Activated naive CD4-positive, alpha-beta T cell treated with Interleukin-2 at 50 U/mL for 16 hours (primary cell): ENCODE measurements at places on chromosomes 7 and 10.

- no peak for DNase-seq
Observed at GRCh38 chr7:23298141-23298881, 828 bp upstream of the MALSU1 start.

DNA sequence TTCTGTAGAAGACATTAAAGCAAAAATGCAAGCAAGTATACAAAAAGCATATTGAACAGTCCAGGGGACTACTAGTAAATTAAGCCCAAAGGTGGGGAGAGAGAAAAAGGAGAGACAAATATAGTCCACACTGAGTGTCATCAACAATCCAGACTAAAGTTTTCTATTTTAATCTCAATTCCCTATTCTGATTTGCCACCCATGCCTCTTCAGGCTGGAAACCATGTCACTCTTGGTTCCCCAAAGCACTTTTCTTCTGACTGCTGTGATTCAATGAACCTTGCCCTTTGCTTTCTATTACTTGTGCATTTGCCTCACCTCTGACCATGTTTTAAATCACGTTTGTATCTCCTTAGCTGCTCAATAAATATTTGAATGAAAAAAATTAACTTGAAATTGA, 95.3 kb upstream of the AOAH start:
- no peak for DNase-seq

DNA sequence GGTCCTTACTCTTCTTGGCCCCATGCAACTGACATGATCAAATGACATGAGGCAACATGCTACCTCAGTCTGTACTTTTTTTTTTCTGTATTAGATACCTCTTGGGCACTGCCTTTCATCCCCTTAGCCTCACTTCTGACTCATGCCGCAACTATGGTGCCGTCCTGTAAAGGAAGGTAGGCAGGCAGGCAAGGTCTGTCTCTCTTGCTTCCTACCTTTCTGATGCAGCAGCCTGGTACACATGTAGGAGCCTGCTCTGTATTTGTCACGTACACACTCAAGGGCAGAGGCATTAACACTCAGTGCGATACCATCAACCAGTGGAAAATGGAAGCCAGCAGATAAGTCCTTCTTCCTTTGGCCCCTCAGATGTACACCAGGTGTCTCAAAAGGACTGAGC, 146.7 kb downstream of the ATE1 start:
- DNase-seq = no peak

DNA sequence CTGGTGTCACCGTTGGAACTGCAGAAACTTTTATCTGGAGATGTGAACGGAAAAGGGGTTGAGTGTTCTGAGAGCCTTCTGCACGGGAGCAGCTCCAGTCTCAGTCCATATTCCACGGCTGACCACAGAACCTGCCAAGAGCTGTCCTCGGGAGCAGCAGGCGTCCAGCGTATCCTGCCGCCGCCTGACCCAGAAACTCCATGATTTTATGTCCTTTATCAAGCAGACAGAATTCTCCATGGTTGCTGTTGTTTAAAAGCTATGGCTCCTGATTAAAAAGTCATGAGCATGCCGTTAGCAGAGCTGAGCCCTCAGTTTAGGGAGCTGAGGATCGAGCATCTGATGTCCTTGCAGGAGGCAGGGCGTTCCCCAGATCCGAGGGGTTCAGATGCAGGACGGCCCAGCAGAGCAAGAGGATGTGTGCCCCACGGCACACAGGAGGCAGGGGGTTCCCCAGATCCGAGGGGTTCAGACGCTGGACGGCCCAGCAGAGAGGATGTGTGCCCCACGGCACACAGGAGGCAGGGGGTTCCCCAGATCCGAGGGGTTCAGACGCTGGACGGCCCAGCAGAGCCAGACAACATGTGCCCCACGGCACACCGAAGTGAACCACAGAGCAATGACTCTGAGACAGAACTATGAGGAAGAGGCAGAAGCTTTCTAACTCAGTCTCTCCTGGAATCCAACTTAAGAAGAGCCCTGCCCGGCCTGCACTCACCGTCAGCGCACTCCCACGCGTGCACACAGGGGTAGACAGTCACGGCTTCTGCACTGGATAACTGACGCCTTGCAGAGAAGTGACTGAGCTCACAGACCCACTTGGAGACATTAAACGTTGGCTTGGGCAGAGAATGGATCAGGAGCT, 96.4 kb downstream of the WDR37 start:
- DNase-seq = no peak

- no peak for DNase-seq
Observed at GRCh38 chr7:143390104-143390772, 9.1 kb downstream of the ZYX start.

DNA sequence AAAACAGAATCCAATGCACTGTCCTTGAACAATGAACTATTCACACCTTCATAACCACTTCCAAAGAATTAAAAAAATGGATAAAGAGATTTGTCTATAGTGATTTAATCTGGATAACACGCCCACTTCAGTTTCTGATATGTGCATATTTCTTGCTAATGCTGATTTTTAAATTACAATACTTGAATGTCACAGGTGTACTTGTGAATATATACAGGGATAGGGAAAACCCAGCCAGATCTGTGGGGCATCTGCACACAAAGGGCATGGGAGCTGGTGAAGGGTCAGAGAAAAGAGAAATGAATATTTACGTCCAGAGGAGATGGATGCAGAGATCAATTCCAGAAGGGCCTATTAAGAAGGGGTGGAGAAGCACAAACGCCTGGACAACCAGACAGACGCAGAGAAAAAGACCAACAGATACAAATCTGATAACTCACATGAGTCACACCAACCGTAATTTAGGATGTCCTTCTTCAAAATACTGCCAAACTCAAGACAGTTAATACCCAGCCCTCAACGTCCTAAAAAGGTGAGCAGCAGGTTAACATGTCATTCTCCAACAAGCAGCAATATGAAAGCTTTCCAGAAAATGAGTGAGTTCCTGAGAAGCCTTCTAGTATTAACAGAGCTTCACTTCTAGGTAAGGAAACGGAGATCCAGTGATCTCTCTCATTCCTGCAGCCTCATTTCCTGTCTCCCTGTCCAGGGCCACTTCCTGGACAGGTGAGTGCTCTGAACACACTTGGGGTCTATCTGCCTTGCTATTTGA, 41.9 kb downstream of the PIP4K2A start:
- DNase-seq = no peak

- no peak for DNase-seq
Observed at GRCh38 chr10:125562737-125563136, 120.2 kb downstream of the TEX36 start.

DNA sequence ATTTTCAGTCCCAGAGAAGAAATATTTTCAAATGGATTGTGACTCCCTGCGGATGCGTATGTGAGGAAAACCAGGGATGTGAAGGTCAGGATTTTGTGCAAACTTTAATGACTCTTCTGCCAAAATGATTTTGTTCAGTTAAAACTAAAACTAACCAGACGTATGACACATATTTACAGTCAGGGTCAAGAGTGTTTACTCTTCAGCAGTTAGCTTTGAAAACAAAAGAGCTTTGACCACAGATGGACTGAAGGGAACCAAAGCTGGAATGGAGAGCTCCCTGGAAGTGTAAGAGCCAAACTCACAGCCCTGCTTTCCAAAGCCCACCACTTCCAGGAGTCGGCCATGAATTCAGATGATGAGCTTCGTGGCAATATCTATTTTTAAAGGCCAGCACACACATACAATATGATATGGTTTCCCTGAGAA, 15.5 kb downstream of the SVIL start:
- DNase-seq = no peak

- DNase-seq = no peak
Observed at GRCh38 chr7:37398403-37398802, 50.3 kb downstream of the ELMO1 start.

DNA sequence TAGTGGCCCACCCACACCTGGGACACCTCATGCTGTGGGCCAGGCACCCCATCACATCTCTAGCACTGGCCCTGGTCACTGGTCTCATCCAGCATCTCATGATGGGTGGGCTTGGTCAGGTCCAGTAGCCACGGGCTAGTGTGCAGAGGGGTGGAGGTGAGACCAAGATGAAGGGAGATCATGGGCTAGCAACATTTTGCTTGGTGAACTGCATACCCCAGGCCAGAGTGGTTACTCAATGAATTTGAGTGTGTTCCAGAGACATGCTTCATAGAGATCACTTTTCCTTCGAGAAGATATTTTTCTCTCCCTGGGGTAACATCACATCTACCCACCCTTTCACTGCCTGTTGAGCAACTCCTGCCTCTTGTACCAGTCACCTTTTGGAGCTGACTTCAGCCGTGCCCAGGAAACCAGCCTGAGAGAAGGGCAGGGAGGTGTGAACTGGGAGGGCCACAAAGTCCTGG, 44.2 kb downstream of the MINDY4 start:
- DNase-seq = no peak

DNA sequence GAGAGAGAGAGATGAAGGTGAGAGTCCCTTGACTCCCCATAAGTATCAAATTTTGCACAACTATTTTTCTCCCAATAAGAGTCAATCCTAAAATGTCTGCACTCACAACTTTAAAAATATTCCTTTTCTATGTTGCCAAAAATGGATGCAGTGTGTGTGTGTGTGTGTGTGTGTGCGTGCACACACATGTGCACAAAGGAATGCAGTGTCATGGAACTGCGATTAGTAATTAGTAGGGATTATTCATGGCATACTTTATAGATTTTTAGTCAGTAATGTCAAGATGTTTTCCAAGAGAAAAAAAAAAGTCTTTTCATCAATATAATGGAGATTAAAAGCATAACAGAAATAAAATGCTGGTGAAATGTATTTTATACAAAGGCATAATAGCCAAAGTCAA, 179.1 kb upstream of the LRRTM3 start:
- DNase-seq = no peak

DNA sequence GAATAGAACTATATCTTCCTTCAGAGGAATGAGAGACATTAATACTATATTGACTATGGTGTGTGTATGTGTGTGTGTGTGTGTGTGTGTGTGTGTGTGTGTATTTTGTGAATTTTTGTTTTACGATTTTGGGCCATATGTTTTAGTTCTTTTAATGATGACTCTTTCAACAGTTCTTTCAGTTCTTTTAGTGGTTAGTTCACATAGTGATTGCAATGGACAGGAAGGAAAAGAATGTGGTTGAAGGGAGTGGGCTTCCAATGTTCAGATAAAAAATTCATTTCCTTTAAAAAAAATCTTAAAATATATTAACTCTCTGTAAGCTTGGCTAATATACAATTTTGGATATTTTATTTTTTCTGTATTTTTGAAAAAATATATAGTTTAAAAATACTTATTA, 315.7 kb upstream of the DGKB start:
- DNase-seq = no peak

- DNase-seq = no peak
Observed at GRCh38 chr7:155787171-155787851, 25.0 kb downstream of the SHH start.

GRCh38 chr10:33967606-33968120, 633.2 kb upstream of the NRP1 start:
- no peak for DNase-seq

GRCh38 chr10:13991353-13991752, 339.4 kb downstream of the FRMD4A start:
- DNase-seq = no peak

DNA sequence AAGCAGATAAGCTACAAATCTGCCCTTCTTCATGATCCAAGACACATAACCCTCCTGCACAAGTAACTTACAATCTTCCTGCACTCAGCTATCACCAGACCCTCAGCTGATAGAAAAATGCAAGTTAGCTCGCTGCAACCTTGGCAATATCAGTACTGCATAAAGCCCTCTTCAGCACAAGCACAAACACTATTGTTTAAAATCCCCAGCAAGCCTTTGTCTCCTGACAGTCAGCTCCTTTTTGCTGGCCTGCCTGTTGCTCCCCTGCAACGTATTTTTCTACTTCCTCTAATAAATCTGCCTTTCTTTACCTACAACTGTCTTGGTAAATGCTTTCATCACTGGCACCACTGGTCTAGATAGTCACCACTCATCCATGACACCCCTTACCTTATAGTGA, 59.8 kb downstream of the BAMBI start:
- DNase-seq = no peak

DNA sequence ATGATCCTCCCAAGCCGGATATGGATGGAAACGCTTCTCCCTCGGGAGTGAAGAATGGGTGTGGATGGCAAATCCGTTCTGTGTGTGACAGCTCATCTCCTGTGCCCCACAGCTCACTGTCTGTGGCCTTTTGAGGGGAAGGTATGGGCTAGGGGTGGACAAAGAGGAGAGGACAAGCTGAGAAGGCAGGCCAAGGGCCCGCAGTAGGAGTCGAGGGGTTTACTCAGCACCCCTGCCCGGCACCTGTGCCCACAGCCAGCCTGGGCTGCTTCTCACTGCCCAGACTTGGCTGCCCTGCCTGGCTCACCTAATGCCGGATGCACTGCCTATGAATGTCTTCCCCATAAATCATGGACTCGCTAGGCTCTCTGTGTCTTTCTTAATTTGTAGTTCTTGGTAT, 503.8 kb downstream of the TCERG1L start:
- no peak for DNase-seq

DNA sequence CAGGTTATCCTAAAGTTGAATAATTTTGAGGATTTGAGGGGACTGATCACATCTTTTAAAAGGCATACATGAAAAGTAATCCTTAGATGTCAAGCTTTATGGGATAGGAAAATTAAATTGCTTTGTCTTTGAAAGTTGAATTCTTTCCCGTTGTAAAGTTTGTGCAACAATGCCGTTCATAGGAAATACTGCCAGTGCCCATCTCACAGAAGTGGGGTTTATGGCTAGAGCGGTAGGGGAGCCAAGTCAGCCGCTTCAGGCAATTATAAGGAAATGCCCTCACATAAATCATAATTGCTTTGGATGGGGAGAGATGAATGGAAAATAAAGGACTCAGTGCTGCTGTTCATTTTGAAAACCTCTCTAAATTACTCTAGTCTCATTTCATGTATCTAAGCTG, 18.1 kb downstream of the CDC123 start:
- no peak for DNase-seq

- DNase-seq = no peak
Observed at GRCh38 chr7:73921623-73922528, 60.9 kb downstream of the TMEM270 start.

- DNase-seq = no peak
Observed at GRCh38 chr10:2813286-2813685, 254.1 kb upstream of the PFKP start.

DNA sequence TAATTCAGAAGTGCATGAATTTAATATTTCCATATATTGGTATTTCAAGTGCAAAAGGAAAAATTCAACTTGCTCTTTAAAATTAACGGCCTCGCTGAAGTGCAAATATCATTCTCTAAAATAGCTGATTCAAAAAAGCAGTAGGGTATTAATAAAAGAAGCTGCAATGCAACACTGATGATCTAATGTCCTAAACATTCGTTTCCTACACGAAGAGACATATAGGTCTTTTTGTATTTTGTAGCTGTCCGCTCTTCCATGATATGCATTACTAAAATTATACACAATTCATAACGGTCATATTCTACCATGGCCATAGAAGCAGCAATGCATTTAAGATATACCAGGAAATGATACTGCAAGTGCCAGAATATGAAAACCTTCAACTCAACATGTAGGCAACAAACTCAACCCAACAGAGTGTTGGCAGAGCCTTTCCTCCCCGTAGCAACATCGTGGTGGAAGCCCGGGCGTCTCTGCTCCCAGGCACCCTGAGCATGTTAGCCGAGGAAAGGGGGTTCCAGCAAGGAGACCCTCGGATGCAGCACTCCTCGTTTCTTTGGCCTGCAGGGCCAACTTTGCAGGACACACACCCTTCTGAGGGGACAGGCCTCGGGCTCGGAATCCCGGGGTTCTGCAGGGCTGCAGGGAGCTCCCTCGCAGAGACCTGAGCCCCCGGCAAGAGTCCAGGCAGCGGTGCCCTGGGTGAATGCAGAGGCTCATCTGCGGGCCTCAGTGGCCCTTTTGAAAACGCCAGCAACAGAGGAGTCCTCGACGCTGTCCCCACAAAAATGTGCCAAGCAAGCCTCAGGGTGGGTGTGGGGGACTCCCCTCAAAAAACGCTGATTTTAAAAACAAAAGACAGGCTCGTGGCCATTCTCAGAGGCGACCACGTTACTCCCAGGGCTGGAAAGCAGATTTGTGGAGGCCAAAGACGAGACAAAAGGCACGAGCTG, 1.6 kb downstream of the FAM171A1 start:
- no peak for DNase-seq
